Myocyte (in vitro differentiated cells): ENCODE measurements at places on chromosomes 4 and X. TPM values are rescaled to one million over a fixed set of nuclear protein-coding genes. Genes with fewer than 3 reads are reported as not detected.

NWD2 gene
- total RNA-seq = not detected in 2 replicates

TEX13B gene
- not detected in 2 replicates for total RNA-seq

ETDA gene
- total RNA-seq = not detected in 2 replicates

DMRTC1 gene
- total RNA-seq = not detected in 2 replicates

VCX gene
- total RNA-seq = not detected in 2 replicates

IQCM gene
- total RNA-seq = 0.36 and 0.94 TPM in 2 replicates

IL1RAPL1 gene
- not detected in 2 replicates for total RNA-seq

PLP2 gene
- total RNA-seq = 48.7 and 68.3 TPM in 2 replicates

CXorf65 gene
- total RNA-seq = 4.6 TPM in 1 of 2 replicates, not detected in the other

CLDN22 gene
- not detected in 2 replicates for total RNA-seq

PAK3 gene
- not detected in 2 replicates for total RNA-seq

PPARGC1A gene
- total RNA-seq = 4.8 and 8.2 TPM in 2 replicates

PHKA2 gene
- 5.6 and 9.1 TPM in 2 replicates for total RNA-seq

HPGD gene
- 0.45 TPM in 1 of 2 replicates, not detected in the other for total RNA-seq

IL13RA2 gene
- total RNA-seq = not detected in 2 replicates

PLAC8 gene
- total RNA-seq = 4.4 and 17.5 TPM in 2 replicates

AREG gene
- not detected in 2 replicates for total RNA-seq

MAGEB10 gene
- not detected in 2 replicates for total RNA-seq

HS3ST1 gene
- 0.05 and 0.16 TPM in 2 replicates for total RNA-seq

FGF5 gene
- 3.2 and 4.9 TPM in 2 replicates for total RNA-seq

KLF8 gene
- 1.9 and 2.0 TPM in 2 replicates for total RNA-seq

FDCSP gene
- not detected in 2 replicates for total RNA-seq

MAGED4 gene
- 1.8 and 18.1 TPM in 2 replicates for total RNA-seq

TMEM154 gene
- 0.10 and 0.24 TPM in 2 replicates for total RNA-seq

CD40LG gene
- not detected in 2 replicates for total RNA-seq

TLR10 gene
- not detected in 2 replicates for total RNA-seq
